ENCODE measurements at places on chromosomes 12 and 14.
A peak's percentile ranks its signal among the peaks of the same experiment; 100 is the strongest.

GRCh38 chr12:4439736-4440135 is 5.9 kb downstream of the FGF6 start:
- DNase-seq, result no peak

GRCh38 chr12:19201661-19202060 is 72.1 kb downstream of the PLEKHA5 start:
- DNase-seq, result no peak

DNA sequence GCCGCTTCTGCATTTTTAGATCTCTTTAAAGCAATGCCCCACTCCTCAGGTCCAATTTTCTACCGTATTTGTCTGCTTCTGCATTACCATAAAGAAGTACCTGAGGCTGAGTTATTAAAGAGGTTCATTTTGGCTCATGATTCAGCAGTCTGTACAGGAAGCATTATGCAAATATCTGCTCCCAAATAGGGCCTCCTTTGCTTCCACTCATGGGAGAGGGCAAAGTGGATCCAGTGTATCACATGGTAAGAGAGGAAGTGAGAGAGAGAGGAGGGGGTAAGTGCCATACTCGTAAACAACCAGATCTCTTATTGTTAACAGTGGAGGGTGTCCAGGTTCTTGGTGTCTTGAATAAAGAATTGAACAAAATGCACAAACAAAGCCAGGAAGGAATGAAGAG is 316.1 kb upstream of the SEL1L start:
- DNase-seq, result no peak

- DNase-seq, result no peak
Observed at GRCh38 chr12:79085106-79085682, 220.6 kb downstream of the SYT1 start.

GRCh38 chr14:69543341-69544115 is 31.1 kb downstream of the CCDC177 start:
- peak; percentile 78 for DNase-seq

DNA sequence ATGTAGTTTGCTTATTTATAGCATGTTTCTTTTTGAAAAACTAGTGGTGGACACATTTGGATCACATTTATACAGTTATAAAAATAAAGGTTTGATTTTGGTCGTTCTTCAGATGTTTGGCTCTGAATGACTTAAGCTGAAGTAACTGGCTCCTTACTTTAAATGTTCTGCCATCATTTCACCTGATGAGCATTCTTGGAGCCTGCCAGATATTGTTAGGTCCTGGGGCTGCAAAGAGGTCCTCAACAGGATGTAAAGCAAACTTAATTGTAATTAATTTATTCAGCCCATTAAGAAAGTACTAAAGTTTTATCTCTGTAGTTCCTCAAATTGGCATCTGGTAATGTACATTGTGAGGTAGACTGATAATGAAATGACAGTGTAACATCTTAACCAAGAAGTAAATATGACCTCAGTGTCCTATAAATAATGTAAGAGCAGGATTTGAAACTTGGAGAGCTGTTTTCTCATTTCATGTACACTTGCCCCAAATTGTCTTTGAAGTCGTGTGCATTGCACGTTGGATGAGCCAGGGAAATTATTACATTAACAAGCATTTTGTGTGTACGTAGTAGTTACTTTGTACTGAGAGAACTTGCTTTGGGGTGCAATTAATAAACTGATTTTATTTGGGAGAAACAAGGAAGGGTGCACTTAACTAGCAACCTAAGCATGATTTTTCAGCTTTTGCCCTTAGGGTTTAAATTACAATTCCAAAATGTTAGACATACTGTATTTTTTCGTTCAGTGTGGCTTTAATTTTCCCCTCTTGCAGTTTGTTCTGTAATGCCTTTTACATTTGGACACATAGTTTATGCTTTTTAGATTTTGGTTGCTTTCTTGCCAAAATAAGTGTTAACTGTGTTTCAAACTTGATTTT is 7.5 kb downstream of the EIF5 start:
- no peak for DNase-seq

DNA sequence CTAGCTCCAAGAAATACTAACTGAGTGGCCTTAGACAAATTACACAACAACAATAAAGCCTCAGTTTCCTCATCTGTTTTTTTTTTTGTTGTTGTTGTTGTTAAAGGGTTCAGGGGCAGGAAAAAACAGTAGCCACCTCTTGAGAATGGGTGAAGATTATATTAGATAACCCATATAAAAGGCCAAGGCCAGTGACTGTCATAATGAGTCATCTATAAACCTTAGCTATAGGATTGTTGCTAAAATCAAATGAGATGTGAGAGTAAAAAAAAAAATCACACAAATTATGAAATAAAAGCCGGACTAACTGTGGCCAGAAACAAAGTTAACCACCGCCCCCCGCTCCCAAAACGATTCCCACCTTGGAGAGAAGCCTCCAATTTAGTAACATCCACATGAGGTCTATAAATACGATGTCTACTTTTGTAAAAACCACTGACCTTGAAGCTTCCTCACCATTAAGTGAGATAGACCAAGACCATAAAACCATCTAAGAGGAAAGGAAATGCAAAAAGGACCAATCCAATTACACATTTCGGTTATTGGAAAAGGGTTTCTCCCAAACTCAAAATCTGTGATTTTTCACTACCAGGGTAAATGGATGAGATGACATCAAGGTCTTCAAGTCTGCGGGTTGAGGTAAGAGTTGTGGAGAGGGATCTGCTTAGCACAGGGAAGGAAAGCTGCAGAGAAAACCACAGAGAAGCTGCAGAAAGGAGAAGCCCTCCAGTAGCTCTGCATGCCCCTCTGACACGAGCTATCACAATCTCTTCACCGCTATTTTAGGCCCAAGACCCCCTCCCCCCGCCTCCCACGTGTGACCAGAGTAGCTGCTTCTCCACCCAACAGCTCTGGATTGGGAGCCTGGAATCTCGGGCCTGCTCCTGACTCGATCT is 1.0 kb downstream of the NAA25 start:
- no peak for DNase-seq

- DNase-seq, result no peak
Observed at GRCh38 chr12:109169686-109170085, 53.3 kb downstream of the ACACB start.

GRCh38 chr14:72692696-72693095 is 201.2 kb downstream of the DPF3 start:
- no peak for DNase-seq

GRCh38 chr14:35044939-35045797 is 904 bp upstream of the FAM177A1 start:
- no peak for DNase-seq

DNA sequence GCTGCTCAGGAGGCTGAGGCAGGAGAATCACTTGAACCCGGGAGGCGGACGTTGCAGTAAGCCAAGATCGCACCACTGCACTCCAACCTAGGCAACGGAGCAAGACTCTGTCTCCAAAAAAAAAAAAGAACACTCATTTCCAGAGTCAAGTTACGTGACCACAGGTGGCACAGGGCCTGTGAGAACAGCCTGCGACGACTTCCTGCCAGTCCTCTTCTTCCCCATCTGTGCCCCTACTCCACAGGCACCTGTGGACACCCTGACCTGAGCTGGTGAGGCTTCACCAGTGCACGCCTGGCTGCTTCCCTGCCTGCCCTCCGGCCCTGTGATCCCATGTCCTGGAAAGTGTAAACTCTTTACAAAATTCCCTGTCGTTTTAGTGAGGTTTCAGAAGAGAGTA is 77.7 kb downstream of the PPP2R5C start:
- no peak for DNase-seq

- DNase-seq, result no peak
Observed at GRCh38 chr12:114408471-114408885, 2.5 kb upstream of the TBX5 start.

DNA sequence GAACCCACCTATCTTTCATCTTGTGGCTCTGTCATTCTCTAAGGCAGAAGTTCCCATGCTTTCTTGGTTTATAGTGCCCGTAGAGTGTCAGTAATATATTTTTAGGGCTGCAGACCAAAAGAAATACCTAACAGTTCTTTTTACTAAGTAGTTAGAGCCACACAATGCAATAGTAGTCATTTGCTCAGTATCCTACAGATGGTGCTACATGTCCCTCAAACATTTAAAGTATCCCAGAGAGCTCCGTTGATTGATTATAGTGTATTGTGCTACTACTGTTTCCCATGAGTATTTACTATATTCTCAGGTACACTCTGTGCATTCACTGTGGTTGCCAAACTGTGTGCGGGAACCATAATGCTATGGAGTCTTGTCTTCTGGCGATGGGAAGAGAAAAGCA is 4.7 kb upstream of the PLBD1 start:
- no peak for DNase-seq

- no peak for DNase-seq
Observed at GRCh38 chr12:77046468-77046867, 18.9 kb downstream of the E2F7 start.

DNA sequence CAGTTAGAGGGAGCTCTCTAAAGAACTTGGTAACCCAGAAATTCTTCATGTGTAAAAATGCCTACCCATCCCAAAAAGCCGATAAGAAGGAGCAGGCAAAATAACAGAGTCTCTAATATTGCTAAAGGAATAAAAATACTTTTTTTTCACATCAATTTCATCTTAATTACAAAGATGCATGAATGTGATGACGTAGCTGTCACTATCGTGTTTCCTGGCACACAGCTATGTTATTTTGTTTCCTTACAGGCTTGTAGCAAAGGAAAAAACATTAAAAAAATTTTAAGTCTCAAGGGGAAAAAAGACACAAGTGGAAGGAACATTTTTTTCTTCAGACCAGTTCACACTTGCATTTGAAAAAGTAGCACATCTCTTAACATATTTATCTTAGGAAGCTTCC is 10.3 kb upstream of the LGALS3 start:
- no peak for DNase-seq

DNA sequence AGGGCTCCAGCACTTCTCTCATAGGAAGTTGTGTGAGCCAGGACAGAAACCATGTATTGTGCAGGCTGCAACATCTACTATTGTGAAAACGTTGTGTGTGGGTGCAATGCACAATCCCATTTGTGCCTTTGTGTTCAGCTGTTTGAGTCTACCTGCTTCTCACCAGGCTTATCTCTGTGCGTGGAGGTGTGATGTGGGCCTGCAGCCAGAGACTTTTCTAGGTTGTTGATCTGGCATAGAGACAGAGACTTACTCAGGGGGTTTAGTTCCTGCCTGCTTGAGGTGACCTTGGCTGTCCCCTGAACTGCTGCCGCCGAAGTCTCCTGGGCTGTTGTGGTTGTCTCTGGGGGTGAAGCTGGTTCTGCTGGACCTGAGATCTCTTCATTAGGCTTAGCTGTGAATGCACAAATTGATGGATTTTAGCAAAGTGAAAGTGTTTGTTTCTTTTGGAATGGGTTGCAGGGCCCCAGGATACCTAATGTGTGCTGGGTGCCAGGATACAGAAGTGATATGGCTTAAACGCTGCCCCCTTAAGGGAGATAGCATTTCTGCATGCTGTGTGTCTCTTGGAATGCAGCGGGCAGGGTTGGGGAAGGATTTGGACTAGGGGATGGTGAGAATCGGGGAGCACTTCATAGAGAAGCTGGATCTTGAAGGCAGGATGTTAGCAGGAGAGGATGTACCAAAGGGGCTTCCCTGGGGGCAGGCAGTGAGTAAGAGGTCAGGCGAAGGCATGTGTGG is 2.5 kb downstream of the LACRT start:
- DNase-seq, result no peak

- DNase-seq, result no peak
Observed at GRCh38 chr12:43887397-43887796, 51.5 kb downstream of the TMEM117 start.

GRCh38 chr12:24668563-24668962 is 280.3 kb downstream of the BCAT1 start:
- DNase-seq, result no peak

- no peak for DNase-seq
Observed at GRCh38 chr14:95445161-95445560, 71.3 kb downstream of the SYNE3 start.

DNA sequence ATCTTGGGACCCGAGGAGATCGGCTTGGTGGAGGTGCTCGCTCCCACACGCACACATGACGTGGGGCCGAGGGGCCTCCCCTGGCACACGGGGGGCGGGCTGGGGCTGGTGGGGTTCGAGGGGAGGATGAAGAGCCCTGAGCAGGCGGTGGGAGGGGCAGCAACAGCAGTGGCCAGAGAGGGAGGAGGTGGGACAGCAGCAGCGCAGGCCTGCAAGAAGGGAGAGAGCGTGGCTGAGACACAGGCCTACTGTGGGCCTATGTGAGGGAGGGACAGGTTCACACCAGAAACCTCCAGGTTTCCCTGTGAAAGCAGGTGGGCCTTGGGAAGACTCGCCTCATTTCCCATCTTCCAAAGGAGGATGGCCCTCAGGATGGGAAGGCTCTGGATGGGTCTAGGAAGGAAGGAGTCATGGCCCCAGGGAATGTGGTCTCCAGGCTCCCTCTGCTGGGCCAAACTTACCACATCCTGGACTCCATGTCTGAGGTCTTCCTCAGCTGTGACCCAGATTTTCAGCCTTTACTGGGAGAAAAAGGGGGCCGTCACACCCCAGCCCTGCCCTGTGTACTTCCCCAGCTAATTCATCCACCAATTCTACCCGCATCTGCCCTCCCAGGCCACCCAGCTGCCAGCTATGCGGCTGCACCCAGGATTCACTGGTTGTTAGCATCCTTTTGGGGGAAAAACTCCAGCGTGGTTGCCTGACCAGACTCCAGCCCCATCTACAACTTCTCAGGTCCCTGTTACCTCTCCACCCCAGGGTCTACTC is 2.8 kb downstream of the PIANP start:
- no peak for DNase-seq

DNA sequence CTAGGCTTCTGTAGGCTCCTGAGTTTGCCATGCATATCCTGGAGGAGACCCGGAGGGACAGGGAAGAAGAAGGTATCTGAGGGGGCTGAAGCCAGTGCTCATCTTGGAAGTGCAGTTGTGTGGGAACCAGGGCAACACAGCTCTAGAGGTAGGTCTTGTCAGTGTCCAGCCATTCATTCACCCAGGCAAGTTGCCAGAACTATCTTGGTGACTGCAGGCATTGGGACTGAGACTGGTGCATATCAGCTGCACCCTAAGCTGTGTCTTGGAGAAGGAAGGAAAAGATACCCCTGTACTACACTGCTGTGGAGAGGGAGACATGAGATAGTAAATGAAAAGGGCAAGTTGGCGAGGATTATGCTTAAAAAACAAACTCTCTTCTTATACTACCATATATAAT is 4.9 kb upstream of the WIF1 start:
- DNase-seq, result no peak

DNA sequence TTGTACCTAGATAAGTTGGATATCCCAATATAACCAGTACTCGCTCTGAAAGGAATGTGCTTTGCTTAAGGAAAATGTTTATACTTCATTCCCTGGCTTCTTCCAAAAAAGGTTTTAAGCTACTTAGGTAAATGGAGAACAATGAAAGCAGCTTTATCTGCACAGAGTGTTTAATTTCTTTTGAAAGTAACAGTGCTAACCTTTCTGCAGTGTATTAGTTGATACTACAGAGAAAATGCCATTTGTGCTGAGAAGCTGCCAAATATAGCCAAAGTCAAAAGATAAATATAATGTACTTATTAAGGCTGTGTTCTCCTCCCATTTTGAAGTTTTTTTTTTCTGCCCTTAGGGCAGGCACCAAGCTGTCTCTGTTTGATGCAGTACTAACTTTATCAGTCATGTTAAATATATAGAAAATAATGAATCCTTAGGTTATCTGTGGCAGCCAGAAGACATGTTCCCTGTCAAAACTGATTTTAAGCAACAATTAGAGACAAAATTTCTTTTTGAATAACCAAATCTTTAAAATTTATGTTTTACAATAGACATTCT is 145.4 kb upstream of the KITLG start:
- no peak for DNase-seq

- peak; percentile 2 for DNase-seq
Observed at GRCh38 chr14:80567905-80568536, 356.7 kb upstream of the DIO2 start.
